KG1 (cell line): ENCODE measurements at places on chromosomes 2 and 18.

- DNase-seq, result no peak
These were observed 94.1 kb upstream of the ZNF804A start for GRCh38 chr2:184504252-184504651.

DNA sequence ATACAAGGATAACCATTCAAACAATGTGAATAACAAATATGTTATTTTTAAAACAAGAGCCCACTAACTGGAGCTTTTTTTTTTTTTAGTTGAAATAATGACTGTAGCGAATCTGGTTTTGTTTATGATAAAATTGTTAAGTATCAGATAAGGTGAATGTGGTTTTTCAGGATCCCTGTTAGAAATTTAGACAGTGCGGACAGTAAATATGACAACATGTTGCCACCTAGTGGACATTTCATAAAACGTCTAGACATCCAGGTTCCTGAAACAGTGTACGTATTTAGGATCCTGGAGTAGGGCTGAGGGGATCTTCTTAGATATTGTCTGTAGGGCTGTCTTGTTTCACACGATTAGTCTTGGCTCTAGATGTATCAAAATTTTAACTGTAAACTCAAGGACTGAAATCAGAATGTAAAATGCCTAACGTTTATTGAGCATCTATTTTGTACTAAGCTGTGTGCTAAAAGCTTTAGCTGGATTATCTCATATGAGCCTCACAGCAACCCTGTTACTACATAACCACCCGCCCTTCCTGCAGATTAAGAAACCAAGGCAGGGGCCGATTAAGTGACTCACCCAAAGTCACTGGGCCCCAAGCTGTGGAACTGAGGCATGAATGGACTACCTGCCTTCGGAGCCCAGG lies 23.9 kb upstream of the CCDC68 start:
- peak; percentile 8 for DNase-seq

DNA sequence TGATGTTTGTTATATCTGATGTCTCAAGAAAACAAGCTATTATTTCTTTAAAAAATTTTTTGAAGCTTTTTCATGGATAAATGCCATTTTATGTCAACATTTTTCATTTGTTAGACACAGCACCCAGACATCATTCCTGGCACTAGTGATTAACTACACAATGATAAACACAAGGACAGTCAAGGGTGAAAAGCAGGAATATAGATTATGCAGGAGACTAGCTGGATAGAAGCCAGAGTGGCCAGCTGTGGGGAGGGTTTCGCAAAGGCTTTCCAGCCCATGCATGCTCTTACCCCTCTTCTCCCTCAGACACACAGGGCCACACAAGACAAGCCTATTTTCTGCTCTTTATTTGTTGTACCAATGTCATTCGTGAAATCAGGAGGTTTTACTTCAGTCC lies 127.1 kb upstream of the TTC39C start:
- DNase-seq, result no peak

DNA sequence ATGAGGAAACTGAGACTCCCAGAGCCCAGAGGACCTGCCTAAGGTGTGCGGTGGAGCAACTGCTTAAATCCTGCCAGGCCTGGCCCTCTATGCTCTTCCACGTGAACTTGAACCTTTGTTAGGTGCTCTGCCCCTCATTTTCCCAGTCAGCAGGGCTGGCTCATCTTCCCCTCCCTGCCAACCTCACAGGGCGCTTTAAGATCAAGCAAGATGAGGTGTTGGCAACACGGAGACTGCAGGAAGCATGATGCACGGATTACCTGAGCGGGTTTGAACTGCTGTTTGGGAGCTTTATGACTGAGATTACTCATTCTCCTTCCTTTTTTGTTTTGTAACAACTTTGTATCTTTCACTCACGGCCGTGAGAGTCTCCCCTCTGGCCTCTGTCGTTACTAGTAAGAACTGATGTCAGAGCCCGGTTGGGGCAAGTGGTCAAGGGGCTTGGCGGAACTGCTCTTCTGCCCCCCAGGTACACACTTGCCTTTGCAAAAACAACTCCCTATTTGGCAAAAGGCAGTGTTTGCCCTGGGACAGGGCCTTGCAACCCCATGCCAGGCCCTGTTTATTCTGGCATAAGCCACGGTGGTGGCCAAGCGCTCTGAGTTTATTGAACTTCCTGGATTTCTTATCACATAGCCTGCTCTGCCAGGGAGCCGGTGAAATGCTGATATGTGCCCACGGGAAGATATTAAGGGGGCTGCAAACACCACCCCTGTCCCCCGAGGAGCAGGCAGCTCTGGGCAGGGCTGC lies 127.8 kb downstream of the INHBB start:
- no peak for DNase-seq

DNA sequence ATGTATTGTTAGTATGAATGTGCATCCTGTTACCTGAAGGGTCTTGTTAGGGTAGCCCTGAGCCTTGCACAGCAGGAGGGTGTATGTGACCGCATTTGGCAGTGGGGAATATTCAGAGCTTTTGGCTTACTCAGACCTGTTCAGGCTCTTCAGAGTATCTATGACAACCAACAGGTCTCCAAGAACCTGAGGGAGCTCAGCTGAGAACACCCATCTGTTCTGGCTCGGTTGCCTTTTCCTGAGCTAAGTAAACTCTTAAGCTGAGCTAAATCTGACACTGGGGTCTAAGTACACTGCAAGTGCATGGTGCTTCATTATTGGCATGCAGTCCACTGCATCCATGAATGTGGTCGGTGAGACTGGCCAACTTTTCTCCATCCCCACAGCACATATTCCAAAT lies 92.4 kb upstream of the CHST9 start:
- no peak for DNase-seq

GRCh38 chr2:45291296-45291701 lies 282.0 kb upstream of the SIX2 start:
- no peak for DNase-seq

- DNase-seq, result no peak
These were observed 97.9 kb upstream of the KLHL29 start for GRCh38 chr2:23286758-23287704.

GRCh38 chr2:239934571-239935171 lies 90.5 kb downstream of the NDUFA10 start:
- peak; percentile 9 for DNase-seq

- no peak for DNase-seq
These were observed 163.0 kb downstream of the FIGN start for GRCh38 chr2:163572850-163573249.

DNA sequence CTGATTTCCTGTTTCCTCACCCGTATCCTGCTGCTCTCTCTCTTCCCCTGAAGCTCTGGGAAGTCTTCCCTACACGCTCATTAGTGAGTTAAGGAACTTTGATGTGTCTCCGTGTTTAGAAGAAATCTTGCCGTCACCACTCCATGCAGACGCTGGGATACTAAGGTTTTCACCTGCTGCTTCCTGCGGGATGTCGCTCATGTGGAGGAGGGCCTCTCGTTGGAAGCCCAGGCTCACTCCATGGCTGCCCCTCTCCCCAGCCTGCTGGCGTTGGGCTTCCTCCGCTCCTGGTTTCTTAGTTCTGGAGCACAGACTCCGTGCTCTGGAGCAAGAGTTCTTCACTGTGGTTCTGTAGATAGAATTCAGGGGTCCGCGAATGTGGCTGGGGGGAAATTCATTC lies 326.3 kb downstream of the GBX2 start:
- no peak for DNase-seq

DNA sequence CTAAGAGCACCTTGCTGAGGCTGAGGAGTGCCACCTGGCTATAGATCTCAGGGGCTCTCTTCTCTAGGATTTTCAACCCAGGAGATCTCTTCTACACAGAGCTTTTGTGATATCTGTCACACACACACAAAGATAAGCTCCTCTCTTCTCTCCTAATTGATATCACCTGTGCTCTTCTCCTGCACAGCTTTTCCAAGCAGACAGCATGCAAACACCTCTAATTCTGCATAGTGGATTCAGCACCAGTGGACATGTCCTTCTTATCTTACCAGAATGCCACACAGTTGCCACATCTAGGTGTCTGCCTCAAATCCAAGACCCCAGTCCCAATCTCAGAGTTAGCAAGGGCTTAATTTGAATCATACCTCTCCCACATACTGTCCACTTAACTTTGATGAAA lies 43.9 kb downstream of the LRATD1 start:
- no peak for DNase-seq

DNA sequence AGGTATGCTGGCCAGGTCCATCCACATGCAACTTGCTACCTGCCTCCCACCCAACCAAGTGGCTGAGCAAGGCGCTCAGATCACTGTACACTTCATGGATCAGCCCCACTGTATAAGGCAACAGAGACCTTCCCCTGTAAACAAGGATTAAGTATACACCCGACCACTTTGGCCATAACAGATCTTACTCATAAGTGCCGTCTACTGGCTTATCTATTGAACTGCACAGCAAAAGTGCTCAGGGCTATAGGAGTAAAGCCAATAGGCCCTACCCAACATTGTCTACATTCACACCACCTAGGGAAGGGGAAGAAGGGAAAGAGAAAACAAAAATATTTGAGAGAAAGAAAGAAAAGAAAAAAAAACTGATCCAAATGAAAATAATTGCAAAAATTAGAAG lies 663.9 kb upstream of the LRRTM1 start:
- no peak for DNase-seq

DNA sequence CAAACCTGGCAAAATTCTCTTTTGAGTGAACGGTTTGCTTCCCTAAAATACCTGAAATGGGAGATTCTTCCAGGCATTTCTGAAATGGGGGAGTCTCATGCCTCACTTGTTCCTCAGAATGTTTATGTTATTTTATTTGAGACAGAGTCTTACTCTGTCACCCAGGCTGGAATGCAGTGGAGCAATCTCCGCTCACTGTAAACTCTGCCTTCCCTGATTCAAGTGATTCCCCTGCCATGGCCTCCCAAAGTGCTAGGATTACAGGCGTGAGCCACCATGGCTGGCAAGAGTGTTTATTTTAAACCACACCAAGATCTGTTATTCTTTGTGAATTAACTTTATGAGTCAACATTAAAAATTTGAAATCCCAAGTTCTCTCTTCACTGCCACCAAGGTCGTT lies 6.4 kb upstream of the FHL2 start:
- no peak for DNase-seq

GRCh38 chr2:37707393-37707792 lies 36.0 kb upstream of the CDC42EP3 start:
- no peak for DNase-seq

DNA sequence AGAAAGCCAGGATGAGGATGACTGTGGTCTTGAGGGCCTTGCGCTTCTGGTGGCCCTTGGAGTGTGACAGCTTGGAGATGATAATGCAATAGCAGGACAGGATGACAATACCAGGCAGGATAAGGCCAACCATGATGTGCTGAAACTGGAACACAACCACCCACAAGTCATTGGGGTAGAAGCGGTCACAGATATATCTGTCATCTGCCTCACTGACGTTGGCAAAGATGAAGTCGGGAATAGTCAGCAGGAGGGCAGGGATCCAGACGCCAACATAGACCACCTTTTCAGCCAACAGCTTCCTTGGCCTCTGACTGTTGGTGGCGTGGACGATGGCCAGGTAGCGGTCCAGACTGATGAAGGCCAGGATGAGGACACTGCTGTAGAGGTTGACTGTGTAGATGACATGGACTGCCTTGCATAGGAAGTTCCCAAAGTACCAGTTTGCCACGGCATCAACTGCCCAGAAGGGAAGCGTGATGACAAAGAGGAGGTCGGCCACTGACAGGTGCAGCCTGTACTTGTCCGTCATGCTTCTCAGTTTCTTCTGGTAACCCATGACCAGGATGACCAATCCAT lies 2.7 kb downstream of the CXCR4 start:
- DNase-seq, result no peak

GRCh38 chr2:169010633-169011460 lies 20.3 kb downstream of the ABCB11 start:
- no peak for DNase-seq

DNA sequence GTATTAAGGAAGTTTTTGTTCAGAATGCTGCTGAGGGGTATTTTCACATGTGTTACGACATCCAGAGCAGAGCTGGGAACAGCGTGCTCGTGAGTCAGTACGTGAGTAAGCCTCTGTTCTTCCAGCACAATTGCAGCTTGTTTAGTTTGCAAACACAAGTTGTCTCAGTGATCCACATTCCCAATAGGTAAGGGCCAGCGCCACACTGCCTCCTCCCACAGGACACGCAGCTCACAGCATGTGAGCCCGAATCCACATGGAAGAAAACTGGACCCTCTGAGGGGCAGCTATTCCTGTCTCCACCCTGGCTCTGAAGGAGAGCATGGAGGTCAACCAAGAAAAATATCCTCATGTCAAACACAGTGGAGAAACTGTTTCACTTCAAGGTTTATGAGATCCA lies 173.9 kb upstream of the PID1 start:
- no peak for DNase-seq

DNA sequence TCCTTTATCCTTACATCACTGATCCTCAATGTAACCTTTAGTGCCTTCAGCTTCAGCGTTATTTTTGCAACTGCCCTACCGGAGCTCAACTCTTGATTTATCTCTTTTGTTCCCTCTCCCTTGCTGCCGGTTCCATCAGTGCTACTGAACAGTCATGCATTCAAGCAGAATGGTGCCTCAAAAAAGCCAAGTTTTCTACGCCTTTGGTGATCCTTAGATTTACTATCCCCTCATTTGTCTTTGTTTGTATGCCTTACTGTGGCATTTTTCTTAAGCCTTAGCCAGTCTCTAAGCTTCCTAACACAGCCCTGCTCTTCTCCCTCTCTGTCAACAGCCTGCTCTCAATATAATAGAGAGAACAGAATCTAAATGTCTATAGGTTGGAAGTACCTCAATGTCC lies 847.7 kb downstream of the CPS1 start:
- no peak for DNase-seq

- no peak for DNase-seq
These were observed 363.0 kb upstream of the ST6GAL2 start for GRCh38 chr2:107248932-107249331.

GRCh38 chr2:86471637-86472036 lies 30.5 kb downstream of the KDM3A start:
- DNase-seq, result no peak

GRCh38 chr2:86488561-86489250 lies 47.5 kb downstream of the KDM3A start:
- no peak for DNase-seq

GRCh38 chr2:120206022-120206581 lies 17.1 kb downstream of the TMEM185B start:
- DNase-seq, result no peak

DNA sequence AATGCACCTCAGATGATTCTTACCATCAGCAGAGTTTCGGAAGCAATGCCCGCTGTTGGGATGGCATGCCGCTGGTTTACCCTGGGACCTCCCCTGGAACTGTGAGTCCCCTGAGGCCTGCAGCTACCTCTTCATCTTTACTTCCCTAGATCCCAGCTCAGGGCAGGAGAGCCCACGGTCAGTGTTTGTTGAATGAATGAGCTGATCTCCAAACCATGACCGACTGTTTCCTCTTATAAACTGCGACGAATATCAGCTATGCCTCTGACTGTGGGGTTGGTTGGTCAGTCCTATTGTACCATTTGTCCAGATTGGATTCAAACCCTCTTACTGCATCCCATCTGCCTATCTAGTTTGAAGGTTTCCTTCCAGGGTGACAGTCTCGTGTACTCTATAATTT lies 64.4 kb downstream of the DDX1 start:
- no peak for DNase-seq
